ENCODE measurements at places on chromosomes 13 and 19.

- H3K4me1 ChIP-seq = peaks cover 6% of the 10 kb centered on the region
- H3K4me3 ChIP-seq = no peak overlapping the region
- H3K36me3 ChIP-seq = peaks cover 2% of the 10 kb centered on the region
- no peak for DNase-seq
Measured at GRCh38 chr19:46862974-46863632, 2.3 kb downstream of the ARHGAP35 start.

DNA sequence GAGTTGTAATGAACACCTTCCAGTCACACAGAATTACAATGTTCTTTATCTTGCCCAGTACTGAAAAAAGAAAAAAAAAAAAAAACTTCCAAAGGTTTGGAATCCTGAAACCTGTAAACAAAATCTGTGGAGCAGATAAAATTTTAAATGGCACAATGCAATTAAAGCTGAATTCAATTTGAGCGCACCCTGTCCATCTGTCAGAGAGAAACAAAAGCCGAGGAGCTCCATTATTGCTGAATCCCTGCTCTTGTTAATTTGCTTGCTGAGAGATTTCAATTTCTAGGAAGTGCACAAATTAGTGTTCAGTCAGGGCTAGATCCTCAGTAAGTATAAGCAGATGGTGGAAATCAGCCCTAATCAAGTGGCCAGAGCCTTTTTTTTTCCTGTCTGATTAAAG, 65.2 kb downstream of the DACH1 start:
- H3K36me3 ChIP-seq = no peaks in the 10 kb centered on the region
- H3K4me1 ChIP-seq = no peaks in the 10 kb centered on the region
- H3K27ac ChIP-seq = no peak overlapping the region

DNA sequence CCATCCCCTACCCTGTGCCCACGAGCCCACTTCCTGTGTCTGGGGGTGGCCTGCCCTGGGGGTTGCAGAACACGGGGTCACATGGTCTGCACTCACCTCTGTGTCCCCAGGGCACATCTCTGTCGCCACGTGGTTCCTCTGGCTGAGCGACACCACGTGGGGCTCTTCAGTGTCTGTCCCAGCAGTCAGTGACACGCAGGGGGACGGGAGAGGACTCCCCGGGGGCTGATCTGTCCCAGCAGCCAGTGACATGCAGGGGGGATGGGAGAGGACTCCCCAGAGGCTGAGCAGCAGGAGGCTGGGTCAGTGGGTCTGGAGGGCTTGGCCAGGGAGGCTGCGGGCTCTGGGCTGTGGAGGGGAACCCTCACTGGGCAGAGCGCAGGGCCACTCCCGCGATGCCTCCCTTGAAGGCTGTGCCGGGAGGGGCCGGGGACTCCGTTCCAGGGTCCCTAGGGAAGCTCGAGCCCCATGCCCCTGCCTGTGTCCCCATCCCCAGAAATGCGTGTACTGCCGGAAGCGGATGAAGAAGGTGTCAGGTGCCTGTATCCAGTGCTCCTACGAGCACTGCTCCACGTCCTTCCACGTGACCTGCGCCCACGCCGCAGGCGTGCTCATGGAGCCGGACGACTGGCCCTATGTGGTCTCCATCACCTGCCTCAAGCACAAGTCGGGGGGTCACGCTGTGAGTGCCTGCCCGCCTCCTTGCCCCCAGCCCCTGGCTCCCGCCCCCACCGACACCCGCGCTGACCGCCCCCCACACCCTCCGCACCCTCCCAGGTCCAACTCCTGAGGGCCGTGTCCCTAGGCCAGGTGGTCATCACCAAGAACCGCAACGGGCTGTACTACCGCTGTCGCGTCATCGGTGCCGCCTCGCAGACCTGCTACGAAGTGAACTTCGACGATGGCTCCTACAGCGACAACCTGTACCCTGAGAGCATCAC, 174.8 kb downstream of the KDM4B start:
- no peaks in the 10 kb centered on the region for H3K27me3 ChIP-seq
- no peak for DNase-seq
- H3K27ac ChIP-seq = no peak overlapping the region
- no peak overlapping the region for H3K4me3 ChIP-seq
- peaks cover 26% of the 10 kb centered on the region for H3K36me3 ChIP-seq

DNA sequence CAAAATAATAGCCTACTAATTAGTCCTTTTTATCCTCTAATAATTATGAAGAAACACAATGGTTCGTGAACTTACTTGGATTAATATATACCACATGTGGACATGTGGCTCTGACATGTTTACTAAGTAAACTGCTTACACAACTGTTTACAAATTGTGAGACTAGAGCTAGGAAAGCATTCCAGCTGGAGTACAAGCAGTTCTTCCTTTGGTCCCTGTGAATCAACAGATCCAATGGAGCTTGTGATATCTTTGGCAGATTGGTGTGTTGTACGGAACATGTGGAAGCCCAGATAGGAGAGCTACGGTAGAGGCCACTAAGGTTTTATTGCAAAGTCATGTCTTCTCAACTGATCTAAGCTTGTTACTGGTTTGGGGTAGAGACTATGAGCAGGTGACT, 145.5 kb upstream of the SPRY2 start:
- H3K4me3 ChIP-seq = no peak overlapping the region
- H3K36me3 ChIP-seq = no peaks in the 10 kb centered on the region
- H3K27ac ChIP-seq = no peak overlapping the region
- no peaks in the 10 kb centered on the region for H3K27me3 ChIP-seq
- H3K4me1 ChIP-seq = no peaks in the 10 kb centered on the region

DNA sequence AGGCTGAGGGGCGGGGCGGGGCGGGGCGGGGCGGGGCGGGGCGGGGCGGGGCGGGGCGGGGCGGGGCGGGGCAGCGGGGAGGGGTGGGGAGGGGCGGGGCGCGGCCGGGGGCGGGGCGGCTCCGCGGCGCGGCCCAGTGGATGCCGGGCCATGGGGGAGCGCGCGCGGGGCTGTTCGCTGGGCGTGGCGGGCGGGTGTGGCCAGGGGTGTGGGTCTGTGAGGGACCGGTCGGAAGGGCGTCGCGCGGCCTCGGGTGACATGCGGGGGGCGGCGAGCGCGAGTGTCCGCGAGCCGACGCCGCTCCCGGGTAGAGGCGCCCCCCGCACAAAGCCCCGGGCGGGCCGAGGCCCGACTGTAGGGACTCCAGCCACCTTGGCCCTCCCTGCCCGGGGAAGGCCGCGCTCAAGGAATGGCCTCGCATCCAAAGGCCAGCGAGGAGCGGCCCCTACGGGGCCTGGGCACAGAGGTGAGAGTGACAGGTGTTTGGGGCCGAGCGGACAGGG, at the start of gene ZFP28:
ZFP28 (plus strand) TSS at position 188 of the 503 bp plus-strand sequence; CDS start at position 259, 71 bp downstream.
- peaks cover 34% of the 10 kb centered on the region for H3K36me3 ChIP-seq
- peak within 1 kb of the TSS; percentile 96 for H3K27ac ChIP-seq
- peaks cover 20% of the 10 kb centered on the region for H3K4me1 ChIP-seq
- H3K27me3 ChIP-seq = no peaks in the 10 kb centered on the region

- H3K4me3 ChIP-seq = no peak overlapping the region
- no peak for DNase-seq
- H3K27me3 ChIP-seq = peaks cover 48% of the 10 kb centered on the region
- H3K27ac ChIP-seq = no peak overlapping the region
Measured at GRCh38 chr13:23570921-23571315, 706 bp downstream of the TNFRSF19 start.

- no peaks in the 10 kb centered on the region for H3K4me1 ChIP-seq
- no peak overlapping the region for H3K4me3 ChIP-seq
- peak; percentile 78 for DNase-seq
- H3K36me3 ChIP-seq = no peaks in the 10 kb centered on the region
- H3K27me3 ChIP-seq = no peaks in the 10 kb centered on the region
Measured at GRCh38 chr13:19178901-19179593, 2.6 kb downstream of the TUBA3C start.

Measured in osteocyte (in vitro differentiated cells).